ENCODE measurements at places on chromosomes 5 and 9. TPM values are rescaled to one million over a fixed set of nuclear protein-coding genes. Genes with fewer than 3 reads are reported as not detected.

The GPR151 gene
- total RNA-seq: not detected

The ESM1 gene
- not detected for total RNA-seq

The OR1Q1 gene
- not detected for total RNA-seq

GRCh38 chr5:135110785-135111596 is 77.0 kb upstream of the PITX1 start:
- DNase-seq: no peak

- peak; percentile 6 for DNase-seq
Measured at GRCh38 chr9:96453625-96454024, 3.7 kb downstream of the HABP4 start.
